ENCODE measurements at places on chromosomes 5 and 9.

GRCh38 chr9:6877671-6878161 is 119.9 kb downstream of the KDM4C start:
- DNase-seq, result no peak

DNA sequence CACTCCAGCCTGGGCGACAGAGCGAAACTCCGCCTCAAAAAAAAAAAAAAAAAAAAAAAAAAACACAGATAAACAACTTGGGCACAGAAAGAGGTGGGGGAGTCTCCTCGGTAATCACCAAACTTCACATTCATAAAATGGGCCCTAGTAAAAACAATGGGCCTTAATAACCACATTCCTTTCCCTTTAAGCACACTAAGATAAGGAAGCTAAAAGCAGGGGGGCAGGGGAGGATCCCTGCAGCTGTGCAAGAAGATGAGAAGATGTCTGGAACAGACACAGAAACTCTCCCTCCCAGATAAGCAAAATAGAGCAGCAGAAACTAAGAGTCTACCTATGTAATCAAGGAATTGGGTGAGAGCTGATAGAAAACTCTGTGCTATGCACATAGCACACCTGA is 111.2 kb upstream of the FAM174A start:
- DNase-seq, result no peak

DNA sequence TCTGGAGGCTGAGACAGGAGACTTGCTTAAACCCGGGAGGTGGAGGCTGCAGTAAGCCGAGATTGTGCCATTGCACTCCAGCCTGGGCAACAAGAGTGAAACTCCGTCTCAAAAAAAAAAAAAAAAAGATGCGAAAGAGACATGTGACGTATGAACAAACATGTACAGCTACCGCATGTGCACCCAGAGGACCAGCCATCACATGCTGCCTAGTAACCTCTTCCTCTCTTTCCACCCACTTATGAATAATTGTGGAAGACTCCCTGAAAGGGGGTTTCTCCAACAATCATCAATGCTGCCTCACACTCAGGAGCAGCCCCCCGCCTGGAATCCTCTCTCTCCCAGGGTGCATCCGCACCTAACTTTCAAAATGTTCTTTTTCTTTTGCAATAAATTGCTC is 2.2 kb downstream of the SARDH start:
- no peak for DNase-seq

- DNase-seq, result no peak
Measured at GRCh38 chr5:21807953-21808352, 1045.2 kb downstream of the CDH12 start.

DNA sequence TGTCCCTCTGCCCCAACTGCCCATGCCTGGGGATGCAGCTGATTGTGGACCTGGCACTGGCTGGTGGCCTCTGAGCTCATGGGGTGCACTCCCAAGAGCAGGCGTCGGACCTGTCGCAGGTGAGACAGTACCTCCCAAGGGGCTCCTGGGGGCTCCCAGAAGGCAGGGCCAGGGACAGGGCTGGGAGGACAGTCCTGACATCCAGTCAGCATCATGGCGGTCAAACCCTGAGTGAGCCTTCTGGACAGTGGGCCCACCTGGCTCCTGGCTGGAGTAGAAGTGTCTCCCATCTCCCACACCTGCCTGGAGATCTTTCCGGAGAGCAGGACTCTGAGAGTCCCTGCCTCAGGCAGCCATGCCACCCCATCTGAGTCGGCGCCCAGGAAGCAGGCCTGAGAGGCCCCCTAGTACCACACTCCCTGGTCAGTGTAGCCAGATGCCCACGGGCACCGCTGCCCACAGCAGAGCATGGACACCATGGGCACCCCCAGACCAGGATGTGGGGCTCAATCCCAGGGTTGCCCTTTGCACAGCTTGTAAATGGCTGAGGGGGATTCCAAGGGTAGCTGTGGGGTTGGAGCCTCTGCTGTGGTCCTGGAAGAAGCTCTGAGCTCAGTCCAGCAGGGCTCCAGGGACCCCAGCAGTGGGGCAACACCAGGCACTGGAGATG is 6.6 kb downstream of the LCN9 start:
- DNase-seq, result no peak

DNA sequence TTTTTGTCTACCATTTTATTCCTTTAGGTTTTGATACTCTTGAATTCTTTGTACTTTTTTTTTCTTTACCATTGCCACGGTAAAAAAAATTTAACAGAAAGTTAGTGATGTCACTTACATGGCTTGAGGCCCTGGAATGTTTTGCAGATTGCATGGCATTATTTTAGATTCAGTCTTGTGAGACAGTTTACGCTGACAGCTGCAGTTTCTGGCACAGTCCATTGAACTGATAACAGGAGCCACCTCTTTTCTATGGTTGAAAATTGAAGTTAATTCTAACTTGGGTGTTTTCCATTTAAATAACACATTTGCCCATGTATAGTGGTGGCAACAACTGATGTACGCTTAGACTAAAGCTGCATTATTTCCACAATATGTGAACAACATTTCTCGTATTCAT is 1028.5 kb downstream of the CDH18 start:
- no peak for DNase-seq

- DNase-seq, result no peak
Measured at GRCh38 chr5:69046375-69046957, 47.3 kb upstream of the SLC30A5 start.

- DNase-seq, result no peak
Measured at GRCh38 chr5:74919487-74919886, 53.3 kb upstream of the FAM169A start.

DNA sequence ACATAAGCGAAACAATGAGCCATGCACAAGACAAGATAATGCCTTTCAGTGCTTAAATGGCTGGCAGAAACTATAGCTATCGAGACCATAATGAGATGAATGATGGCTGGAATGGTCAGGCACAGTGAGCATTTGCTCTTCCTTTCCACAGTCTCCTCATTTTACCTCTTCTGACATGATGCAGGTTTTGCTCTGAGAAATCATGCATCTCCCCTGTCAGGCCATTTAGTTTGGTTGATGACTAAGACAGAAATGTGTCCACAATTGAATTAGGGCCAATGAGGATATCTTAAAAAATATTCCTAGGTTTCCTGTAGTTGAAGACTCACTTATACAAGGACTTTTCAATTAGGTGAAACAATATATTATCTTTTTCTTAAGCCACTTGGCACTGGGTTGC is 475.1 kb downstream of the TMEM232 start:
- DNase-seq, result no peak

- peak; percentile 34 for DNase-seq
Measured at GRCh38 chr9:2727966-2728613, 10.8 kb downstream of the KCNV2 start.

DNA sequence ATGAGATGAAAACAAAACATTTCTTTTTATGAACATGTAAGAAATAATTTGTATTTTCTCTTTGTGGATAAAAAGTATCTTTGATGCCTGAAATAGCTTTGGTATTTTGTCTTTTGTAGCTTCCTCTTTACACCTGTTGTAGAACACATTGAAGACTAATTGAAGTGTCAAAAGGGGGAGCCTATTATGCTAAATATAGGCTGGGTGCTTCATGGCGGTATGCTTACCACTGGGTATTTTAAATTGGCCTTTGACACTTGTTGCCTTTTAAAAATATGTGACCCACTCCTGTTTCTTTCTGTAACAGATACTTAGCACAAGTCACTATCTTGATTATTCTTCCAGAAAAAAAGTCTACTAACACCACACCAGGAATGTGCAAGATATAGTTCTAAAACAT is 226.4 kb downstream of the KIAA0825 start:
- DNase-seq, result no peak

DNA sequence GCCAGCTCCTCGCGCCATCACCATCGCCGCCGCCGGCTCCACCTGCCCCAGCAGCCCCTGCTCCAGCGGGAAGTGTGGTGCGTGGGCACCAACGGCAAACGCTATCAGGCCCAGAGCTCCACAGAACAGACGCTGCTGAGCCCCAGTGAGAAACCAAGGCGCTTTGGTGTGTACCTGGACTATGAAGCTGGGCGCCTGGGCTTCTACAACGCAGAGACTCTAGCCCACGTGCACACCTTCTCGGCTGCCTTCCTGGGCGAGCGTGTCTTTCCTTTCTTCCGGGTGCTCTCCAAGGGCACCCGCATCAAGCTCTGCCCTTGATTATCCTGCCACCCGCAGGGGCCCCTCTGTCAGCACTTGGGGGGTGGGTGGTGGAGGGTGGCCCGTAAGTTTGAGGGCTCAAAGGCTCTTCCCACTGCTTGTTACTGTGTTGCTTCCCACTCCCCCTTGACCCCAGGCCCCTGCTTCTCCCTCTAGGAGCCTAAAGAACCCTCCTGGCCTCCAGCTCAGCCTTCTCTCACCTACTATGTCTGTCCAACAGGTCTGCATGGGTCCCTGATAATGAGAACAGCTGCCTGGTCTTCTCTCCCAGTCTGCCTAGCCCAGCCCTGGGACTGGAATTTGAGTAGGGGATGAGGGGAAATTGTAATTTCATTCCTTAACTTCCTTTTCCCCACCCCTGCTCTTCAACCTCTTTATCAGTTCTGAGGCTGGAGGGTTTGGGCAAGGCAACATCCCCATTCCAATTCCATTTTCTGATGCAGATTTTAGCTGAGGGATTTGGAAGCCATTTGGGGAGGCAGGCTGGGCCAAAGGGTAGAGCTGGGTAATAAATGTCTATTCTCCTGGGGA is 9.0 kb downstream of the RACK1 start:
- no peak for DNase-seq

- DNase-seq, result no peak
Measured at GRCh38 chr9:87085521-87085920, 138.2 kb upstream of the GAS1 start.

GRCh38 chr9:3977614-3978112 is 322.2 kb downstream of the GLIS3 start:
- DNase-seq, result no peak

DNA sequence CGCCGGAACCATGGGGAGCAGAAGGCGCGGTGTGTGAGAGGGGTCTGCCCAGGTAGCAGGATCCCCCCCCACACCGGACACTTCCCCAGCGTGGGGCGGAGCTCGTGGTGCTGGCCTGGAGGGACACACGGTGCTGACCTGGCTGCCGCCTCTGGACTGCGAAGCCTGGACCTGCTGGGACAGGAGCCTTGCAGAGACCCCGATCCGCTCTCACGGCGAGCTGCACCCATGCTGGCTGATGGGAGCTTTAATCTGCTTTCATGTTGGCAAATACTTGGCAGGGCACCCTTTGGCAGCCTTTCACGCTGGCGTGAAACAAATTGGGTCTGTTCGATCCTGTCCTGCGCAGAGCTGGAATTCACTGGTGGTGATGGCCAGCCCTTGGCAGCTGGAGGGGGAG is 7.4 kb downstream of the NKD2 start:
- DNase-seq, result no peak

DNA sequence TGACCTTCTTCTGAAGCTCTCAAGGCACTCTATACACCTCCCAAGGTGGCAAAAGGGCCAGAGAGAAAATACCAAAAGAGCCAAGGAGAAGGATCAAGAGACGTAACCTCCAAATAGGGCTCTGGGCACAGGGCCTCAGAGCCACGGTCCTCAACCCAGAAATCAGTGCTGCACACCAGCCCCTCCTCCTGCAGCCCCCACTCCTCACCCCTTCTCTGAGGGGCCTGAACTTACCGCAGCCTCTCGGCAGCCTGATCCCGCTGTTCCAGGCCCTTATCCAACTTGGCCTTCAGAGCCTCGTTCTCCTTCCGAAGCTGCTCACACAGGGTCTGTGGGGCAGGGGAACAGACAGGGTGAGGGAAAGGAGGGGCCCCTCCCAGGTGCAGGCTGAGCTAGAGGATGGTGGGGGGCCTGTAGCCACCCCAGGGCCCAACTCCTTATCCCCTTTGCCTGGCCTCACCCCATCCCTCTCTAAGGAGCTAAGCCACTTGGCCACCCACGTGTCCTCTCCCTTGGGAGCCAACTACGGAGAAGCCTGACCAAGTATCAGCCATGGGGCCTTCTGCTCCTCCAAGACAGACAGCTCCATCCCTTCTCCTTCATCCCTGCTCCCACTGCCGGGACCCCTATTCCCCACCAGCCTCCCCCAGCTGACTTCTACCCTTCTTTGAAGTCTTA is 28.8 kb downstream of the TNIP1 start:
- DNase-seq, result no peak

DNA sequence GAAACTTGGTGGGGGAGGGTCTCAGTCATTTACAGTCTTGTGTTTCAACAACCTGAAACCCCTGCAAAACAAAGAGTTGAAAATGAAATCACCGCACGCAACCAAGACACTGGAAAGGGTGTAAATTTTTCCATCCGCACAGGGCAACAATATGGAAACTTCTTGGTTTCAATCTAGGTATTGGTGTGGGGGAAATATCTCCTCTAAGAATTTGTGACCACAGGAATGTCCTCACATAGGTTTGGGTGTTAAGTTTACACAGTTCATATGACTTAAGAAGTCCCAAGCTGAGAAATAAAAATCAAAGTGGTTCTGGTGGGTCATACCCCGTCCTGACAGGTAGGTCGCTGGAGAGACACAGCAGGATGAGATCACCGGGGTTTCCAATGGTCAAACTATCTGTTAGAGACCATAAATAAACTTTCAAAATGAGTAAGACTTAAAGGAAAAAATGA is 51.9 kb upstream of the PIP5K1B start:
- DNase-seq, result no peak

DNA sequence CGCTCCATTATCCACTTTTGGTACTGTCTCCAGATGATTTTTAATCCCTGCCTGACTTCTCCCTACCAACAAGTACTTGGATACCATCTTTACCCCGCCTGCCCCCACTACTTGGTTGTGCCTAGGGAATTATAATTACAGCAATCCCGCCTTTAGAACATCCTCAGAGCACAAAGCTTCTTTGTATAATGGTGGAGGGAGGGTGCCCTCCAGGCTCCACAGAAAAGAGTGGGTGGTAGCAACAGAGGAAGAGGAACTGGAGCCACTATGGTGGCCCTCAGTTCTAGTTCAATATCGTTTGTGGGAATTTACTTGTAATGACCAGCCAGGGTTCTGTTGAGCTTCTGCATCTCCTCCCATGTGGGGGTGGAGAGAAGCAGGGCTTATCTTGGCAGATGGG is 79.0 kb upstream of the RNF38 start:
- peak; percentile 37 for DNase-seq

GRCh38 chr5:92574023-92574422 is 1007.0 kb downstream of the NR2F1-AS1 start:
- no peak for DNase-seq

DNA sequence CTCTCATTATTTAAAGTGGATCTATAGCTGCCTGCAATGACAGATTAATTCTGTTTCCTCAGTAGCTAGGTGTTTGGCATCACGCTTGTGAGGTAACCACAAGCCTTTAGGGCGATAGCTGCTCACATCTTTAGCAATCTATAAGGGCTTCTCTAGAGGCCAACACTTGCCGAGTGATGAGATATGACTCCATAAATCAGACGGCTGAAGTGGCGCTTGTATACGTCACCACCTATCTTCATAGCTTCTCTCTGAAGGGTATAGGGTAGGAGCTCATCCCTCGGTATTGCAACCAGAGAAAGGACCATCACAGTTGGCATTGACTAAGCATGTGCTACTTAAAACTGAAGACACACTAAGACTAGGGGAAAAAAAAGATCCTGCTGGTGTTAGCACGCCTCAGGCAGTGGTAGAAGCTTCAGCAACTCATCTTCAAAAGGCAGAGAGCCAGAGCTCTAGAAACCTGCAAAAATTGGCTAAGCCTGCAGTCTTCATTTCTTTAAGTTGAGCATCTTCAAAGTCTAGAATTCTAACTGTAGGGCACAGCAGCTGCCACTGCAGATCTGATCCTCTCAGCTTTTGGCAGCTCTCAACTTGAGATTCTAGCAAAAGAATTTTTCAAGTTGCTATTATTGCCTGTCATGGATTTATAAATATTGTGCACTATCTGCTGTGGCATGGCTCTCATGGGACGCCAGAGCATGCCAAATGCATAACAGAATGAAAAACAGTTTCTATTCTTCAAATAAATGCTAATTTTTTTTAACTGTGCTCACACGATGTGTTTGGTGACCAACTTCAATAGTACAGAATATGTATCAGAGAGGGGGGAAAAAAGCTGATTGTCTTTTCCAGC is 37.5 kb downstream of the PSMB7 start:
- DNase-seq, result no peak

Data from C1 segment of cervical spinal cord (tissue), 14 donors.